NCI-H2171 (cell line): ENCODE measurements at places on chromosomes 5 and 9.
A peak's percentile ranks its signal among the peaks of the same experiment; 100 is the strongest.

DNA sequence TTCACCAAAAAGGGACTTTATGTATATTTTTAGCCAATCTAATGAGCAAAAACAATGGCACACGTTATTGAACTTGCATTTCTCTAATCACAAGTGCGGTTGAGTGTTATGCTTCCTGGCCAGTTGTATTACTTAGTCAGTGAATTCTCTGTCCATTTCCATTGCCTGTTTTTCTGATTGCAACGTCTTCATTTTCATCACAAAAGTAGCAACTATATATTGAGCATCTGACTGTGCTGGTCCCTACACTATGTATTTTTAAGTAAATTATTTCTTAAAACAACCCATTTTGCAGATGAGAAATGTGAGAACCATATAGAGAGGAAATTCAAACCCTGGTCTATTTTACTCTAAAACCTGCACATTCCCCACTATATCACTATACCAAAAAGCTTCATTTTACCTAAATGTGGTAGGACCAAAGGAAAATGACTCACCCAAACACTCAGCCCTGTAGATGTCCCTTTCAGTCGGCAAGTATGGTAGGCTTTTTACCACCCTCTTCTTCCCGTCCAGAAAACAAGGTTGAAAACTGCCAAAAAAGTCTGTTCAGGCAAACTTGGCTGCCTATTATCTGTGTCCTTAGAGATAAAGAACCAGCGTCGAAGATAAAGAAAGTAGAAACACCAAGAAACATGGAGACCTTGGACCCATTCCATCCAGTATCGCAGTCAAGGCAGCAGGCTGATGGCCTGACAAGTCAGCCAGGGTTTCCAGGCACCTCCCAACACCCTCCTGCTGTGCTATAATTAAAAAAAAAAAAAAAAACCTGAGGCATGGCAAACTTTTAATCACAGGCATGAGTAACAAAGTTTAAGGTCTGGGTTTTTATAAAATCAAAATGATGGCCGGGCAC lies 18.8 kb upstream of the FAM13B start:
- DNase-seq = no peak

DNA sequence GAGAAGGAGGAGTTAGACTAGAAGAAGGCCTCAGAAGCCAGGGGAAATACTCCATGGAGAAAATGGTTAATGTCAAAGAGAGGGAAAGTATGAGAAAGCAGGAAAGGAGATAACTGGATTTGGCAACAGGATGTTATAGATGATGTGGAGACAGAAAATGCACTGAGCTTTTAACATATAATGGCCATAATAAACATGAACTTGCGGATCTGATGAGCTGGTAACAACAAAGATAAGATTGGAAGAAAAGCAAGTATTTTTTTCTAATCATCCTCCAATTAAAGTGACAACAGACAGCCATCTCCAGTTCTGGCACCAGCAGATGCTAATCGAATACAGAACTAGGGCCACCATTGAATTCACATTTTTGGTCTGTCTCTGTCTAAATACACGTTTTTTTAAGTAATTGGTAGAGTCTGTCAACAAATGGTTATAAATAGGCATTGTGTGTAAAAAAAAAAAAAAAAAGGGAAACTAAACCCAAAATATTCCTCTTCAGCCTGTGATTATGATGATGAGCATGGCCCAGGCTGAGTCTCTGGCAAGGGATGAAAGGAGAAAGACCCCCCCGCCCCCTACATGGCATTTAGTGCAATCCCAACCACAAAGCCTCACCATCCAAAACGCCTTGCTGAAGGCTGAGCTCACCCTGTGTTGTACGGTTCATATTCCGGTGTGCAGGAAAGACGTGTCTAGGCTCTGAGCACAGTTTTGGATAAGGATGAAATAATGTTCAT lies 149.5 kb upstream of the LHFPL2 start:
- DNase-seq = no peak

GRCh38 chr5:17132444-17133083 lies 84.9 kb upstream of the BASP1 start:
- peak; percentile 15 for DNase-seq

GRCh38 chr9:122217640-122218039 lies 11.1 kb downstream of the LHX6 start:
- DNase-seq = no peak

- no peak for DNase-seq
Observed at GRCh38 chr9:89386797-89387196, 68.5 kb downstream of the SECISBP2 start.

- no peak for DNase-seq
Observed at GRCh38 chr9:93258818-93259489, 75.0 kb downstream of the WNK2 start.

- no peak for DNase-seq
Observed at GRCh38 chr5:112779531-112779930, 41.8 kb downstream of the APC start.

- no peak for DNase-seq
Observed at GRCh38 chr9:6969805-6970204, 212.0 kb downstream of the KDM4C start.
